ENCODE measurements at places on chromosomes 5 and 9. TPM values are rescaled to one million over a fixed set of nuclear protein-coding genes. Genes with fewer than 3 reads are reported as not detected.

Gene FGD3
- total RNA-seq: 18.7 TPM

Gene LCN9
- not detected for total RNA-seq

Gene AGXT2
- not detected for total RNA-seq

Gene FOXD4
- total RNA-seq: 0.74 TPM

Gene FGF18
- under 0.01 TPM for total RNA-seq

Gene ADCY2
- 30.2 TPM for total RNA-seq

Gene RNF183
- not detected for total RNA-seq

Gene BASP1
- 337 TPM for total RNA-seq

Gene PTGES
- 2.0 TPM for total RNA-seq

Gene ADAMTSL2
- 2.7 TPM for total RNA-seq

Gene ALDH7A1
- 33.2 TPM for total RNA-seq

Gene IL5
- total RNA-seq: not detected

Gene PDE8B
- 8.9 TPM for total RNA-seq

Gene ABLIM3
- total RNA-seq: 13.3 TPM

Gene GABRA1
- 19.4 TPM for total RNA-seq

Gene SLC2A8
- total RNA-seq: 5.9 TPM

Gene SLC25A2
- not detected for total RNA-seq

Gene INSL4
- total RNA-seq: not detected

Gene TPPP
- total RNA-seq: 12.5 TPM

Gene CSF1R
- 6.4 TPM for total RNA-seq

Gene ZNF367
- 2.7 TPM for total RNA-seq

All from temporal lobe (tissue), 4 donors.